Stimulated activated CD4-positive, alpha-beta T cell treated with anti-CD3 and anti-CD28 coated beads, Interleukin-1b, Interleukin-23, amount 100 ng/mL, for 48 hours (primary cell): ENCODE measurements at places on chromosomes 3 and 15.

DNA sequence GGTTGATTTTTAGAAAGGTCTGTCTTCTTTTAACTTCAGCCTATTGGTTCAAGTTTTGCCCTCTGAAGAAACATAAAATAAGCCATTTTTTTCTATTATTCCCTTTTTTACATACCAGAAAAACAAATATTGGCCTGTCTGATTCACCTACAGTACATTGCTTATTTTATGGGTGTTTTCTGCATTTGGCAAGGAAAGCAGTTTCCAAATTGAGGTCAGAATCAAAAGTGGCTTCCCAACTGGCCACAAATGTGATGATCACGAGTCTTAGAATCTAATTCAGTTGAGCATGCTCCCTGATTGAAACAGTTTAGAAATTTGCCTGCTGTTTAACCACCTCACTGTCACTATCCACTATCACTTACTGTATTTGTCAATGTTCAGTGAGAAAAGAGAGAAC lies 106.9 kb upstream of the CHMP2B start:
- no peak for DNase-seq

DNA sequence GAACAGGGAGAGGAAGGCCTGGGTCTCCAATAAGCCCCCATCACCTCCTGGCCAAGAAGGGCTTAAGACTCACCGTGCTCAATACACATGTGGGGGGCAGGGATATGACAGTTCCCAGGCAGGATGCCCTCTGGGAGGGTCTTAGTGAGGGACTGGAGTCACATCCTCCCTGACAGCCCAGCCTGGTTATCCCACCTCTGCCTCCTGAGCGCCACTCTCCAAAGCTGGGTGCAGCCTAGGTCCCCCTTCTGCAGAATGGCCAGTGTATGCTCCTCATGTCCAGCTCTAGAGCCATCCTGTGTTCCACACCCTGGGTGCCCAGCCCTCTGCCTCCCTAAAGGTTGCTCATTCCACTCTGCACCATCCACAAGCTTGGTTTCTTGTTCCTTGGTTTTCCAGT lies 1.2 kb upstream of the SHISA5 start:
- DNase-seq, result no peak

DNA sequence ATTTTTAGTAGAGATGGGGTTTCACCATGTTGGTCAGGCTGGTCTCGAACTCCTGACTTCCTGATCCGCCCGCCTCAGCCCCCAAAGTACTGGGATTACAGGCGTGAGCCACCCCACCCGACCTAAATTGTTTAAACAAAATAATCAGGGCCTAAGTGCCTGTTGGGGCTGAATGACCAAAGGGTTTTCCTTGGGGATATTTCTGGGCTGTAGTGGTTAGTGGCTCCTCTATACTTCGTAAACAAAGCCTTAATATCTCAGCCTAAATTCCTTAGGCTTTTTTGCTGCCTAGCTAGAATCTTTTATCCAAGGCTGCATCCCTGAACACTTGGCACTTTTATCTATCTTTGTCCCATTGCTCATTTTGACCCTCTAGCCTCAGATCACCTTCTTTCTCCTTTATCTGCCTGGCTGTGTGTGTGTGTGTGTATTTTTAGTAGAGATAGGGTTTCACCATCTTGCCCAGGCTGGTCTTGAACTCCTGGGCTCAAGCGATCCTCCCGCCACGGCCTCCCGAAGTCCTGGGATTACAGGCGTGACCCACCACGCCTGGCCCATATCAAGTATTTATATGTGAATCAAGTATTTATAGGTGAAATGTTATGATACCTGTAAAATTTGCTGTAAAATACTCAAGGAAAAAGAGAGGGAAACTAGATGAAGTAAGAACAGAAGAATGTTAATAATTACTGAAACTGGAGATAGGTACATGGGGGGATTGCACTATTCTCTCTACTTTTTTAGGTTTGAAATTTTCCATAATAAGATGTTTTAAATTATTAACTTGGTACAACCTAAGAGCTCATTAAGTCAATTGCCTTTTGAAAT lies 1.8 kb downstream of the NUSAP1 start:
- no peak for DNase-seq

DNA sequence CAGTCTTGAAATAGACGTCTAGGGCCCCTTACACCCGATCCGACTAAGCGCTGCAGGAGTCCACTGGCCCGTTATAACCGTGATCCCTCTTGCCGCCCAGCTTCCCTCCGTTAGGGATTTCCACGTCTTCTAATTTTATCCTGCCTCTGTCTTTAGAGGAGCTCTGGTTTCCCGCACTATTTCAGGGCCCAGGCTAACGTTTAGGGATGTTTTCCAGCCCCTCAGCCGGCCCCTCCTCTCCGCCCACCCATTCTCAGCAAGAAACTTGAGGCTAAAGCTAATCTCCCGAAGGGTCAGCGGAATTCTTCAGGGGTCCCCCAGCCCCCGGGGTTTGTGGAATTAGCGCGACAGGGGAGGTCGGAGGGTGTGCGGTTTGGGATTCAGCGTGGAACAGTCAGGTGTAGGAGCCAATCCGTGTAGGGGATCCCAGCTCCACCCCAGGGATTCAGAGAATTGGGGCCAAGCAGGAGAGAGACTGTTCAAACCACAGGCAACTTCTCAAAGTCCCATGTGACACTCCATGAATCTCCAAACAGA lies 1.6 kb downstream of the PTX3 start:
- DNase-seq, result no peak

DNA sequence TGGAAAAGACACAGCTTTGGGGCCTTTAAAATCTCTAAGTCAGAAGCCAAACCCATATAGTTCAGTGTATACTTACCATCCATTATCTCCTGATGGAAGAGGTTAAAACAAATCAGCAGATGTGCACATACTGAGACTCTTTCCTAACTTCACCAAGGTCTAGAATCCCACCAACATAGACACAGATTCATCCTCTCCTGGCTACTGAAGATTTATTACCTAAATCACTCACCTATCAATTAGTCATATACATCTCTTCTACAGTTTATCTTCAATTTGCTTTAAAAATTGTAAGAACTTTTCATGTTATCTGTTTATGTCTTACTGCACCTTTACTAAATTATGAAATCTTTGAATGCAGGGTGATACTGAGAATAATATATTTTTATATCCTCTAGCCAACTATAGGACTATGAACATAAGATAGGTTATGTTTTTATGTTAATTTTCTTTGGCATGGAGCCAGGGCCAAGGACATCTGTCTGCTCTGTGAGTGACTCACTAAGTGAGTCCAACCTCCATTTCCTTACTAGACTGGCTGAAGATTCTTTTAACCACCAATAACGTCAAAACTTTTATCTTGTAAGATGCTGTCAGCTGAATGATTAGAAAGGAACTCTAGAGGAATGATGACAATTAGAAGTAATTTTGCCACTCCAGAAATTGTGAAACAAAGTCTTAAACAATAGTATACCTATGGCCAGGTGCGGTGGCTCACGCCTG lies 397.6 kb downstream of the FOXP1 start:
- DNase-seq, result peak; percentile 25

DNA sequence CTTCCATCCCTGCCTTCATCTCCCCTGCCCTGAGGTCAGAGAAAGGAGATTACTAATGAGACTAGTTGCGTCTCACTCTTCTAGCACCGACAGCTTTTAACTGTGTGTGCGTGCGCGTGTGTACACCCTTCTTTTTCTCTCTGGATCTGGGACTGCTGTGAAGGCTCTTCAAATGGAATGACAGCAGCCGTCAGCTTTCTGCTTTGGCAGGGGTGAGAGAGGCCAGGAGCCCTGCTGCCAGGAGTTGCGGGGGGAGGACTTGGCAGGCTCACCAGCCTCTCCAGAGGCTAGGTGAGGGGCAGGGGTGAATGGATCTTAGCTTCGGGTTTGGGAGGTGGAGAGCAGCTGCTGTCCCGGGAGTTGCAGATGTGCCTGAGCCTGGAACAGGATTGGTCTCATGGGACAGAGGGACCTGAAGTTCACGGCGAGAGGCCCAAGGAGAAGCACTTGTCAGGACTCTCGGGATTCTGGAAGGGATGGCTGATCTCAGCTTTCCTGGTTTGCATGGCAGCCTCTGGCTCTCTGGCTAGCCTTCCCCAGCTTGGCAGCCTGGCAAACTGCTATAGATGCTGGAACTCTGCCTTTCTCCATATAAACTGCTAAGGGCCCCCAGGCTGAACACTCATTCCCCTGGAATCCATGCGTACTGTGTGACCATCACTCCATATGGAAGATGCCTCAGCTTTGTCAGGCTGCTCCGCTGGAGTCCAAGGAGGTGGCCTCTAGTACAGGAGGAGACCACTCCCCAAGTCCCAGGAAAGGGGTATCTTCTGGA lies 16.6 kb downstream of the TEX264 start:
- no peak for DNase-seq
